Hypothalamus (tissue), 51 donors: ENCODE measurements at places on chromosomes 2 and 18.

DNA sequence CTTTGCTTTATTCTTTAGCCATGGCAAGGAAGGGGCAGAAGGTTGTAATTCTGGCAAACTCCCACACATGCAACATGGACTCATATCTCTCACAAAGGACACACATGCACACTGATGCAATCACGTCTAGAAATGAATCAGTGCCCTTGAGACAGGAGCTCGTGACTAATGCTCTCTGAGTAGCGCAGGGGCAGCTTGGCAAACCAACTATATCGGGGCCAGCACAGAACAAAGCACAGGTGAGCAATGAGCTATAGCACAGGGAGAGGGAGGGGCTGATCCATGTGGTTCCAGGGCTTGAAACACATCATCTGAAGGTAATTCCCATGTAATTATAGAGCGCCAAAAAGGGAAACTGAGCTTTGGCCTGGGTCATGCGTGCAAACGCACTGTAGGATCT lies 165.2 kb upstream of the KLF7 start:
- DNase-seq: no peak

GRCh38 chr2:147862859-147863516 lies 18.2 kb downstream of the ACVR2A start:
- DNase-seq: no peak

- no peak for DNase-seq
Measured at GRCh38 chr2:19708776-19709175, 193.0 kb downstream of the TTC32 start.

GRCh38 chr2:204150721-204151120 lies 214.2 kb downstream of the ICOS start:
- no peak for DNase-seq
